ENCODE measurements at places on chromosomes 12 and 14.
A peak's percentile ranks its signal among the peaks of the same experiment; 100 is the strongest.

DNA sequence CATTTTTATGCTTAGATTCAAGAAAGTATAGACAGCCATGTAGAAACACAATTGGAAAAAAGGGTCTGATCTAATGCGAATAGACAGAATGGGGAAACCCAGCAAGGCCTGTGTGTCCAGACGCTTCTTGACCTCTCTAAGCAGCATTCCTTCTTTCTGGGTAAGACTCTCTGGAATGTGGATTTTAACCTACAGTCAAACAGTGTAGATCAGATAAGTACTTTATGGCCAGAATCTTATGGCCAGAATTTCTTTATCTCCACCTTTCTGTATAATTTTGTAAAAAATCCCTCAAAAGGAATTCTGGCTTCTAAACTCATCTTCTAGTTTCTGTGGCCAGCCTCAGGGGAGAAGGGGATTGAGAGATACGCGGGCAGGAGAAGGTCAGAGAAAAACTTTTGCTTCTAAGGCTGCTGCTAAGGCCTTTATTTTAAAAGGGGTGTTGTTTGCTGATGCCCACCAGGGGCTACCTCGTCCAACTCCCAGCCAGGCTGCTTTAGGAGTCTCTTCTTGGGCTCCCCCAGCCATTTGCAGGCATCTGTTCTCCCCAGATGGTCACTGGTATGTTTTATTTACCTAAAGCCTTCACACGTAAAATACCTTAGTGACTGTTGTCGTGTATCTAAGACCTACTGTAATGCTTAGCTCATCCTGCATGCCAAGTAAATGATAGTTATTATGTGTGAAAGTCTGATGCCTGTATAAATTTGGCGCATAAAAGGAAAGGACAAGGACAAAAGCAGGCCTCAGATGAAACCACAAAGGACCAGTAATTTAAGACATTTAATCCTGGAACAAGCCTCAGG is 68.4 kb downstream of the ANO6 start:
- DNase-seq = peak; percentile 95

- DNase-seq = peak; percentile 90
Measured at GRCh38 chr12:54390668-54391551, 6.4 kb upstream of the ZNF385A start.

- no peak for DNase-seq
Measured at GRCh38 chr14:24123424-24124417, 6.7 kb upstream of the FITM1 start.

- DNase-seq = no peak
Measured at GRCh38 chr12:23236811-23237210, 611.8 kb downstream of the ETNK1 start.

- DNase-seq = no peak
Measured at GRCh38 chr12:65155784-65156183, 13.6 kb upstream of the LEMD3 start.

DNA sequence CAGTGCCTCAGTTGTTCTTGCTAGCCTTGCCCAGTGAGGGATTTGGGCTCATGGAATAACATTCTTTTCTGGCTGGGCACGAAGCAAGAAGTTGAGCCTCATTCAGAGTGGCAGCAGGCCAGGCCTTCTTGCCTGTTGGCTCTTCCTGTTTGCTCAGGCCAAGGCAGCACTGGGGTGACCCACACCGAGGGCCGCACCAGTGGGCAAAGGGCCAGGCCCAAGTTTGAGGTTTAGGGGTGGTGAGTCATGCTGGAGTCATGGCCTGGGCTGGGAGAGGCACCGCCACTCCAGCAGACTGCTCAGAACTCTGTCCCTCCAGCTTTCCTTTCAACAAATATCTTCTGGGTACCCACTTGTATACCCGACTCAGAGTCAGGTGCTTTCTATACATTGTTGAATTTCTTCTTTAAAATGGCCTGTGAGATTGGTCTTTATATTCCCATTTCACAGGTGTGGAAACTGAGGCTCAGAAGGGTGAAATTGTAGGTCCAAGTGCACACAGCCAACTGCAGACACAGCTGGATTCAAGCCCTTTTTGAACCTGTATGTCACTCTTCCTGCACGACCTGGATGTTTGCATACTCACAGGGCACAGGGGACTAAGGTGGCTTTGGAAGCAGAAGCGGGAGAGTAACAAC is 279.4 kb downstream of the FOXN3 start:
- no peak for DNase-seq

DNA sequence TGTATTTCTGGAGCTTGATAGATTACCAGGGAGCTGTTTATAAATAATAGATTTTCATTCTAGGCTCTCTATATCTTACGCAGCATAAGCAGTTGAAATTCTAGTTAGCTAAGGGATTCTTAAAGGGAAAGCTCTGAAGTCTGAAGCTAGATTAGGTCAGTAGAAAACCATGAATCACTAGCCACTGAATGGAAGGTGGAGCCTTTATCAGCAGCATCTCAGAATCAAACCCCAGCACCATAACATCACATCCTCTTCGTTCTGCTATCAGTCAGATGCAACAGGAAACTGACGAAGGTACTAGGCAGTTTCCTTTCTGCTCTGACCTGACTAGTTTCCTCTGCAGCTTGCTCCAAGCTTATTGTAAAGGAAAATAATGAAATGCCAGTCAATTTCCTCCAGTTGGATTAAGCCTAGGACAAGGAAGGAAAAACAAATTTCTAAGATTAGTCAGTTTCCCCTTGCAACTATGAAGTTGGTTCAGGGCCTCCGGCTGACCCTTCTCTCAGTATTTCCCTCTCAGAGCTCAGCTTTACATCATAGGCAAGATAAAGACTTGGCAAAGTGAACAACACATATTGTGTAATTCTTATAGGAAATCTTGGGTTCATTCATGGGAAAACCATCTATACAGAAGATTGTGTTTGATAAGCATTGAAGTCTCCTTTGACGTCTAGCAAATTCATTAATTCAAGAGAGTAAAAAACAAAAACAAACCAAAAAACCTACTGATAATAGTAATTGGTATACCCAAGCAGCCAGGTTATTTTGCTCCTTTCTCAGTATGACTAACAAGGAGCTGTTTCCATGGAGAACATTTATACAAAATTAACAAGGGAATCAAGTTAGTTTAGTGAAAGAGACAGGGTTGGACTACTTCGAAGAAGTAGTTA is 43.4 kb upstream of the CFAP54 start:
- no peak for DNase-seq

DNA sequence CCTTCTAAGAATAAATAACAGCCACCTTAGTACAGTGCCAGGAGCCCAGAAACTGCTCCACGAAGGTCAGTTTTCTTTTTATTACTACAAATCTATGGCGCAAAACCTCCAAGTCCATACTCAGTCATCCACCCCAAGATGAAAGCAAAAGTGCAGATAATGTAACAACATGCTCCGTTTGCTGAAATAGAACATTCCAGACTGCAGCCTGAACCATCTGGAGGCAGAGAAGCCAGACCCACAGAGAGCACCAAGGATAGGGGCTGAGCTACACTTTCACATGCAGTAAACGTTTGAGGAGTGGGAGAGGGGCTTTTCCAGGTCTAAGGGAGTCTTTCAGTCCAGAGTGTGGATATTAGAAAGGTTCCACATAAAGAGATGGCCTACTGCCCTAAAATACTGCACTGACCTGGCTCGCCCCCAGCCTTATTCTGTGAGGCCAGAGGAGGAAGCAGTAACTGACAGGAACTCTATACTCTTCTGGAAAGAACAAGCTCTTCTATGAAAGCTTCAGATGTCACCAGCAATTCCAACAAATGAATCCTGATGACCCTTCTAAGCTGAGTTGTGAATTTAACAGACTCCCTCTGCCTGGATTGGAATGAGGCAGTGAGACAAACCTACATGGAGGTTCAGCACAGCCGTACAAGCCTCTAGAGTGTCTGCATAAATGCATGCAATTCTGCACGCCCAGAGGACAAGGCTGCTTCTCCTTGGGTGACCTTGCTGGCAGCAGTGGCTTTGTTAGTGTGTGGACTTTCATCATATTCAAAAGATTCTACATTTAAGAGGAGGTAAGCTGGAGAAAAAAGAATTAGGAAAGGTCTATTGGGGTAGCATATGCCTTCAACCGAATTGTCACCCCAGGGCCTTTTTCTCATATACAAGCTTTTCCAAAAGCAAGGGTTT is 153.9 kb upstream of the EGLN3 start:
- DNase-seq = no peak

DNA sequence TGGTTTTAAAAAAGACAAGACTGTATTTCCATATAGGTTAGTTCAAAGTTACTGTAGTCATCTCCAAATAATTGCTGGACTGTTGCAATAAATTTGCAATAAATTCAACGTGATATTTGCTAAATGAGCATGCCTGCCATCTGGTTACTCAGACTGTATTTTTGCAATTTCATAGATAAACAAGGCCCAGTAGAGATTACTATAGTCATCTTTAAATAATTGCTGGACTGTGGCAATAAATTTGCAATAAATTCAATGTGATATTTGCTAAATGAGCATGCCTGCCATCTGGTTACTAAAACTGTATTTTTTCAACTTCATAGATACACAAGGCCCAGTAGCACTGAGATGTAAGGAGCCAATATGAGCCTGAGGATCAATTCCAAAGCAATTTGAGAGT is 5.6 kb downstream of the NTN4 start:
- DNase-seq = no peak

- no peak for DNase-seq
Measured at GRCh38 chr12:94676031-94676641, 25.8 kb upstream of the TMCC3 start.

GRCh38 chr14:100899884-100900771 is 3.4 kb downstream of the RTL1 start:
- DNase-seq = no peak

DNA sequence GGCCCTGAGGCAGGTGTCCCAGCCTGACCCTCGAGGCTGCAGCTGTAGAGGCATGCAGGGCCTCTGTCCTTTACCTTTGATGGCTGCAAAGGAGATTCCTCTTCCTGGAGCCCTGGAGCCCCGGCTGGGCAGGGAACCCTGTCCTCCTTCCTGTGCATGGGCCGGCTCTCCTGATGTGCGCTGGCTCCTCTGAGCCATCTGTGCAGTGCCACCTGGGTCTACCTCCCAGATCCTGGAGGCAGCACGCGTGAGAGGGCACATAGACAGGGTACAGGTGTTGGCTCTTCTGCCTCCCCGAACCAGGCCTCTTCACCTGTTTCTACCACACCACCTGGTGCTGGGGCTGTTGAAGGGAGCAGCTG is 115.1 kb downstream of the BEGAIN start:
- DNase-seq = no peak

- no peak for DNase-seq
Measured at GRCh38 chr12:21416511-21417121, 20.8 kb upstream of the PYROXD1 start.

DNA sequence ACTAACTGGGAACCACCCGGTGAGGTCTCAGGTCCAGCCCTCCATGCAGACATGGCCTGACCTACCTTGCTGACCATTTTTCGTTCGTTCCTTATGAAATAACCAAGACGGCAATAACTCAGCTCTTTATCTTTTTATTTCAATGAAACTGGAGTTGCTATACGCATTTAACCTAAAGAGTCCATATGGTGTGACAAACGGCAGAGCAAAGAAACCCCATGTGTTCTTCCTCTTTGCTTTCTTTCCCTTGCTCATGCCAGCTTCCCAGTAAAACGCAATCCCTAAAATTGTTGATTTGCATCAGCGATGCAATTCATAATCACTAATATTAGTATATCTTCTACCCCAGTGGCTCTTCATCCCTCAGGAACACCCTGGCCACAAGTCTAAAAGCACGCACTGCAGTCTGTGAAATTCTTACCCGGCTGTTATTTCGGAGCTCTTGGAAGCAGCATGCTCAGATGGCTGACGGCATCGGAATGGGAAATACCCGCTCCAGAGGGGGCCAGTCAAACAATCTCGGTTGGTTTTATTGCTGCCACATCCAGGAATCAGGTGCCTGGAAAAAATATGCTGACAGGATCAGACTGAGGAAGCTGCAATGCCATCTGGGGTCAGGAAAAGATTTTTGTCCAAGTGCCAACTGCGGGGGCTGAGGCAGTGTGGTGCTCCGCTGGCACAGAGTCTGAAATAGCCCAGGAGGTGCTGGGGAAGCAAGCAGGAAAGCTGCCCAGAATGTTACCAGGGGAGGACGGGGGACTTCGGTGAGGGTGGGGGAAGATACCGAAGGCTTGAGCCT is 28.2 kb upstream of the KCNA1 start:
- no peak for DNase-seq

DNA sequence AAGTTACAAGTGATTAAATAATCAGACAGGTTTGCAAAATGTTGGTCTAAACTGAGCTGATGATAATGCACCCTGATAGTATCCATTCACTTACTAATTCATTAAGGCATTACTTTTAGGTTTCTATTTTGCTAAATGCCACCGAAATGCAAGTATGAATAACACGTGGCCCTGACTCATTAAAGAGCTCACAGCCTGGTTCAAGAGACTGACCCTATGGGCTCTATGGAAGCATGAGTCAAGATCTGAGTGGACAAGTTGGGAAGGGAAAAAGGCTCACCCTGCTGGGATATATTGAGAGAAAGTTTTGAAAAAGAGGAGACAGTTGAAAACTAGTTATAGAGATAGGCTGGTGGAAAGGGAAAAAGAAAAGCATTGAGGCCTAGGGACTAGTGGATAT is 14.8 kb upstream of the LRRC9 start:
- no peak for DNase-seq

DNA sequence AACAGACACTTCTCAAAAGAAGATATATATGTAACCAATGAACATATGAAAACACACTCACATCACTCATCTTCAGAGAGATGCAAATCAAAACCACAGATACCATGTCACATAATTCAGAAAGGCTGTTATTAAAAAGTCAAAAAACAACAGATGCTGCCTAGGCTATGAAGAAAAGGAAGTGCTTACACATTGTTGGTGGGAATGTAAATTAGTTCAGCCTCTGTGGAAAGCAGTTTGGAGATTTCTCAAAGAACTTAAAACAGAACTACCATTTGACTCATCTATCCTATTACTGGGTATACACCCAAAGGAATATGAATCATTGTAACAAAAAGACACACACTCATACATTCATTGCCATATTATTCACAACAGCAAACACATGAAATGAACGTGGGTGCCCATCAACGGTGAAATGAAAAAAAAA is 35.1 kb downstream of the EIF2S3B start:
- DNase-seq = no peak

DNA sequence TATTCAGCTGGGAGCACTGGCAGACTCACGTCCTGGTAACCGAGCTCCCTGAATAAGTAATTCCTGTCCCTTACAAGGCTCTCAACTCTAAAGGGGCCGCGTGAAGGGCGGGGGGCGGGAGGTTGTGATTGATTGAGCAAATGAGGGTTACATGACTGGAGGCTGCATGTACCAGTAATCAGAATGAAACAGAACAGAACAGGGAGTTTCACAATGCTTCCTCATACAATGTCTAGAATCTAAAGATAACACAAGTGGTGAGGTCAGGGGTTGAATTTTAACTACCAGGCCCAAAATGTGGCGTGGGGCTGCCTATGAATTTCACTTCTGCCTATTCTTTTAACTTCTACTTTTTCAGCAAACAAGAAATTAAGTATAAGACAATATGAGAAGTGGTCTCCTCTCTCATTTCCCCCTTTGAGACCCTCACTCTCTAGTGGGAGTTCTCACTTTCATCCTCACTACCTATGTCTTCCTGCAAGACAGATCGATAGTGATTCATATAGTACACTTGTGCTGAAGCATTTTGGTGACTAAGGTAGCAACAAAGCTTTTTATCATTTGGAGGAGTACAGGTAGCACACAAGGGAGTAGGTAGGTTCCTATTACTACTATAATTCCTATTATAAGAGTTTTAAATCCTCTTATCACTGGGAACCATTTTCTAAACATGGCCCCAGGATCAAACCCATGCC is 239.8 kb downstream of the KTN1 start:
- no peak for DNase-seq
